ENCODE measurements at places on chromosomes 6 and 20. TPM values are rescaled to one million over a fixed set of nuclear protein-coding genes. Genes with fewer than 3 reads are reported as not detected.

The IDH3B gene
- 255 TPM for total RNA-seq

The POM121L2 gene
- total RNA-seq, result not detected

The ARMH2 gene
- total RNA-seq, result not detected

The ZSCAN23 gene
- 1.3 TPM for total RNA-seq

The ANKRD6 gene
- total RNA-seq, result 17.0 TPM

The NAPB gene
- total RNA-seq, result 4.7 TPM

The DAAM2 gene
- 14.7 TPM for total RNA-seq

The HUS1B gene
- total RNA-seq, result not detected

The RRAGD gene
- total RNA-seq, result 126 TPM

The ZSCAN16 gene
- total RNA-seq, result 2.2 TPM

The MEP1A gene
- not detected for total RNA-seq

The BPI gene
- not detected for total RNA-seq

The OR2J3 gene
- not detected for total RNA-seq

The CYB5R4 gene
- total RNA-seq, result 15.9 TPM

The DDO gene
- total RNA-seq, result 29.7 TPM

The CHMP4B gene
- 108 TPM for total RNA-seq

The SLC22A16 gene
- total RNA-seq, result 0.32 TPM

The CLVS2 gene
- not detected for total RNA-seq

The PPIL6 gene
- 4.5 TPM for total RNA-seq

Measured in Right ventricle myocardium inferior (tissue), 1 donor.